ENCODE measurements at places on chromosomes 6 and 20. TPM values are rescaled to one million over a fixed set of nuclear protein-coding genes. Genes with fewer than 3 reads are reported as not detected.

CDYL gene
- 24.0 TPM for total RNA-seq

DNA sequence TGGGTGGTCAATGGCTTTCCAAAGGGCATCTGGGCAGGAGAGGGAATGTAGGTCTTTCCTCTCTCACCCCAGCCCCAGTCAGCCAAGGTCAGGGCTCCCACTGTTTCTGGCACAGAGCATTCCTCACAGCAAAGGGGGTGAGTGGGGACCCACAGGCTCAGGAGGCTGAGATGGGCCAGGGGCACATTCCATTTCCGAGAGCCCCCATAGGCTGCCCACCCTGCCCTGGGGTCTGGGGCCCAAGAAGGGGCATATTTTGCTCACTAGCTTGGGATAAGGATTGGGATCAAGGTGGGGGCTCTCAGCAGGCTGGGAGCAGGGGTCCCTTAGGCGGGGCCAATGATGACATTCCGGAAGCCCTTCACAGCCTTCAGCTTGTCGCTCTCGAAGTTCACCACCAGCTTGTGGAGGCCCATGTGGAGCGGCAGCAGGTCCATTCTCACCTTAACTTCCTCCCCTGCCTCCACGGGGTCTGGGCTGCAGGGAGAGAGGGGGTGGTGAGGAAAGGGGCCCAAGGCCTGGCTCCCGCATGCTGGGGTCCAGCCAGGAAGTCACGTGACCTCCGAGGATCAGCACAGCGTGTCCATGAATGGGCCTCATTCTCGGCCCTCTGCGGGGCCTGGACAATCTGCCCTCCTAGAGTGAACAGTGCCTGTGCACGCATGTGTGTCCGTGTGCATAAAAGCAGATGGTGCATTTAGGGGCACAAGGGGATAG lies 35.0 kb downstream of the TGM2 start:
- no peak for DNase-seq

- DNase-seq: no peak
Measured at GRCh38 chr20:32236048-32236533, 28.4 kb downstream of the POFUT1 start.

DNA sequence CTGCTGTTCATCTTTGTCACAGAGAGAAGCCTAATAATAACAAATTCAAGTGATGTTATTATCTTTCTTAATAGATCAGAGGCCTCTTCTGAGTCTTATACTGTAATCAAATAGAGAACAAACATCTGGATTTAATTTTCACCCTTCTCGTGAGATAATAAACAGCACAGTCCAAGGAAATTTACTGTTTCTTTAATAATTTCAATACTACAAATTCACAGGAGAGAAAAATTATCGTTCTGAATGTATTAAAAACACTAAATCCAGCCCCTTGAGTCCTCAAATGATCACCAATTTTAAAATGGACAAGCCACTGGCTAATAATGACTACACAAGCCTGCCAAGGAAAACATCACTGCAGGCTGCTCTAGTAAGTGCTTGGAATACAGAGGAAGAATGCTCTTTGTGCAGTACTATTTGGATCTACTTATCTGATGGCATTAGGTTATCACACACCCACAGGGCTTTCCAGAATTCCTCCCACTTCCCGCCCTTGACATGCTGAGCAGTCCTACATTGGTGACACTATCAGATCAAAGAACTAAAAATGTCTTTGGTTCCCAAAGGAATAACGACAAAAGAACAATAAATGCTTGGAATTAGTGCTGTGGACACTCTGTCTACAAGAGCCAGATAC lies 38.1 kb downstream of the SYNE1 start:
- DNase-seq: no peak

DNA sequence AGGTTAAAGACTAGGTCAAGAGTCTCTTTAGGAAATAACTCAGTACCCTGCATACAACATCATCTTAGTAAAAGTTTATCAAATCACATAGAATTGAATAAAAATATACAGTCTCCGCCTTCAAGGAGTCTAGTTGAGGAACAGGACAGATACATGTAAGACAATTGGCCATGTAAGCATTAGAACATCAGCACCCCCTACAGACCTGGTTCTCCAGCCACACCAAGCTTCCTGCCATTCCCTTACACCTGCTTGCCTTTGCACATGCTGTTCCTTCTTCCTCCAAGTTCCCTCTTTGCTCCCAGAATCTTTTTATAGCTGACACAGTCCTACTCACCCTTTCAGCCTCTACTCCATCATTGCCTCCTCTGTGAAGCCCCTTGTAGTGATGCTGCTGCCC lies 187.8 kb upstream of the LRFN2 start:
- DNase-seq: no peak

Measured in activated naive CD4-positive, alpha-beta T cell treated with anti-CD3 and anti-CD28 coated beads, Interleukin-2, amount 50 U/mL, for 72 hours (primary cell).